ENCODE measurements at places on chromosomes 2 and 18. TPM values are rescaled to one million over a fixed set of nuclear protein-coding genes. Genes with fewer than 3 reads are reported as not detected.
A peak's percentile ranks its signal among the peaks of the same experiment; 100 is the strongest.

DNA sequence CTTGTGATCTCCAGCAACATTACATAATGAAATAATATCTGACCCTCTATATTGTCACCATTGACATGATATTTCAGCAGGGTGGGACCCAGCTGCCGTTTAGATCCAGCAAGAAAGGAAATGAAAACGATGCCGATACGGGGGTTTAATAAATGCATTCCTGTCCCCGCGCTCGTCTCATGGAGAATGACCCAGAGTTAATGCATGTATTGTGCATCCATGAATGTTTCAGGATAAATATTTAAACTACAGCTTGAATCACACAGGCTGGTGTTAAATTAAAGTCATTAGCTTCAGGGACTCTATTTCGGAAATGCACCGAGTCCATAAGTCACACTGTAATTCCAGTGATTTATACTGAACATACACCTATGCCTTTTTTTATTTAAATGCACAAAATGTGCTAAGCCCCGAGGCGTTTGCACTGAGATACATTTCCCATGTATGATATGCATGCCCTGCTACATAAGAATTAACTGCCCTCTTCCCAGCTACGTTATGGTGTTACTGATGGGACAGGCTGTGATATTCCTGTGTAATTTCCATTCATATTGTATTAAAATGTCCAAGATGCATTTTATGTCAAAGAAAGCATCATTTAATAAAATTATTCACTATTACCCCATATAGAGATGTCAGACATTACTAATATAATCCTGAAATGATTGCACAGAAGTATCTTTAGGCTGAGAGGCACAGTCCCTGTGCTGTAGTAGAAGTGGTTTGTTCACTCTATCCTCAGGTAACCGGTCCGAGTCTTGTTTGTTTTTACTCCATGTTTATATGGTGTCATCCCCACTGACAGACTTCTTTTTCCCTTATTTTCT, 109.3 kb upstream of the ZNF516 start:
- DNase-seq = no peak

- no peak for DNase-seq
Observed at GRCh38 chr2:136997557-136997956, 232.2 kb downstream of the THSD7B start.

Gene GALNT5
- 0.80 TPM for total RNA-seq

DNA sequence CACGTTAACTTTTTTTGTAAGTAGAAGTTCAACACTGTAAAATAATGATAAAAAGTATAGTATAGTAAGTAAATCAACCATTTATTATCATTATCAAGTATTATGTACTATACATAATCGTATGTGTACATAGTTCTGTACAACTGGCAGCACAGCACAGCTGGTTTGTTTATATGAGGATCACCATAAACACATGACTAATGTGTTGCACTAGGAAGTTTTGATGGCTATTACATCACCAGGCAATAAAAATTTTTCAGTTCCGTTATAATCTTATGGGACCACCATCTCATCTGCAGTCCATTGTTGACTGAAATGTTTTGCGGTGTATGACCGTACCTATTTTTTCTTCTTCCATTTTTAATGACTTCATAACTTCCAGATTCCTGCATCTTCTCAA, 39.2 kb upstream of the ZNF385B start:
- DNase-seq = no peak

DNA sequence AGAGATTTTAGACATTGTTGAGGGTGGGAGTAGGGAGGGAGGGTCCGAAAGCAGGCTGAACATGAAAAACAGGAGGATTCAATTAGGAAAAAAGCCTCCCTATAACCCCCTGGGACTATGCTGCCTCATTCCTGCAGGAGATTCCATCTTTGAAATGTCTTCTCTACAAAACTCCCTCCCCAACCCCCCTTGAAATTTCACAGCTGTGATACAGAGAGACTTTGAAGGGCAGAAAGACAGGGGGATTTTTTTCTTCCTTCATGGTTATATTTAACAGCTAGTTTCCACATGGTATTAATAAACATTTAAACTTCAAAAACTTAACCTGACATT, 57.6 kb downstream of the TRIB2 start:
- DNase-seq = no peak

Gene SRD5A2
- not detected for total RNA-seq

DNA sequence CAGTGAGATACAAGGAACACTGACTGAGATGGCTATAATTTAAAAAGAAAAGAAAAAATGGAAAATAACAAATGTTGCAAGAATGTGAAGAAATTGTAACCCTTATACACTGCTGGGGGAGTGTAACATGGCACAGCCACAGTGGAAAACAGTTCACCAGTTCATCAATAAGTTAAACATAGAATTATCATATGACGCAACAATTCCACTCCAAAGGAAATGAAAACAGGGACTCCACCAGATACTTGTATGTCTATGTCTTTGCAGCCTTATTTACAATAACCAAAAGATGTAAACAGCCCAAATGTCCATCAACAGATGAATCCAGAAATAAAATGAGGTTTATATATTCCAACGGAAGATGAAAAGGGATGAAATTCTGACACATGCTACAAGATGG, 30.8 kb downstream of the DDX18 start:
- DNase-seq = no peak

Gene CXCR1
- total RNA-seq = 4.9 TPM

DNA sequence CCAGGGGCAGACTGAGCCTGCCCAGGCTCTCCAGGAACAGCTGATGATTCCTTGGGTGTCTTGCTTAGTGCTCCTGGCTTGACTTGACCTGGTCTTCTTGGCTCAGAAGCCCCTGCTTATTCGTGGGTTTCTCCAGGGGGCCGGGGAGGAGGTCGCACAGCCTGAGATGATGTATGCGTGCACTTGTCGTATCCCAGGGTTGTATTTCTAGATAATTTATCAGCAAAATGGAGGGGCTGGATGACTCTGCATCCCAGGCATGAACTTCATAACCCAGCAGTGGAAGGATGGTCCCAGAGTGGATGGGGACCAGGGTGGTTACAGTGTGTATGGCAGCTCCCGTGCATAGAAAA, 25.2 kb downstream of the IMPA2 start:
- no peak for DNase-seq

Gene LAMA3
- total RNA-seq = 47.3 TPM

DNA sequence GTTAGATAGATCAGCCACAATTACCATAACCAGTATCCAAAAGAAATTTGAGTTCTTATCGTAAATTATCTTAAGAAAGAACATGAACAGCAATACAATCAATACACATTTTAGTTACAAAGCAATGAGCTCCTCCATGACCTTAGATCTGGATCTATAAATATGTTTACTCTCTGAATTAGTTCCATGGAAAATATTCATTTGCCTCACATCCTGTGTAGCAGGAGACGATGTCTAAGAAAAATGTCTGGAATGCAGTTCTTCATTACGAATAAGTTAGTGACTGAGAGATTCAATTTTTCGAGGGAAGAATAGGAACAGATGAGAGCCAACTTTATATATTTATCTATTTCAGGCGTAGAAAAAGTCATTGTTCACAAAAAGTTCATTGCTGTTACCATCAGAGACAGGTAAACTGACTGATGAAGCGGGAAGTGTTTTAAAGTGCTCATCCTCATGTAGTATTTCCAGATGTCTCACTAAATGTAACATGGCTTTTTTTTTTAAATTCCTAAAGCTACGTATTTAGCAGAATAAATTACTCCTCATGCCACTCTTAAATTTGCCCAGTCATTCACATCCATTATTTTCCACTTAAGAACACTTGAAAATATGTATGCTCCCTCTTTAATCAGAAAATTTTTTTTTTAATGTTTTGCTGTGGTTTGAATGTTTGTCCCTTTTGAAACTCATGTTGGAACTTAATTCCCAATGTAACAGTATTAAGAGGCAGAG, 106.5 kb upstream of the SCN1A start:
- no peak for DNase-seq

Gene MAB21L4
- not detected for total RNA-seq

DNA sequence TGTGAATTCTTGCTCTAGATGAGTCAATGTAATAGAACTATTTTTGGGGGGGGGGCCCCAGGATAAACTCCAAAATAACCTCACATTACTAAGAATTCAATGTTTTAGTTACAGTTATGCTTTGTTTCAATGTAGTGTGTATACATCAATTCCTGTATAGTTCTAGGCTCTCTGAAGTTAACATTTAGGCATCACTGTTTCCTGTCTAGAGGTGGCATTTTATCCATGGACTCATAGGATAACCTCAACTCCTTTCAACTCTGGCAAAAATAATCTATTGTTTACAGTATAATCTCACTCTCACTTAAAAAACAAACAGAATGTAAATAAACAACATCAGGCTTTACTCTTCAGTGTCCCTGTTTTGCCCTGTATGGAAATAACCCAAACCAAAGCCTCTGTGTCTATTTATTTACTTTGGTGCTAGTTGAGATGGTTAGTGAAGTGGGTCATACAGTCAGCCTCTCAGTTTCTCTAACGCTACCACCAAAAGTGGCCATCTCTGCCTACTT, 79.3 kb upstream of the MMADHC start:
- no peak for DNase-seq

- no peak for DNase-seq
Observed at GRCh38 chr18:8987241-8987640, 115.3 kb upstream of the NDUFV2 start.

Gene PELI1
- 50.7 TPM for total RNA-seq

Gene KYNU
- total RNA-seq = 6.0 TPM

Gene ABCB11
- 1.5 TPM for total RNA-seq

GRCh38 chr2:240991378-240992263, 6.8 kb upstream of the SNED1 start:
- DNase-seq = peak; percentile 86

DNA sequence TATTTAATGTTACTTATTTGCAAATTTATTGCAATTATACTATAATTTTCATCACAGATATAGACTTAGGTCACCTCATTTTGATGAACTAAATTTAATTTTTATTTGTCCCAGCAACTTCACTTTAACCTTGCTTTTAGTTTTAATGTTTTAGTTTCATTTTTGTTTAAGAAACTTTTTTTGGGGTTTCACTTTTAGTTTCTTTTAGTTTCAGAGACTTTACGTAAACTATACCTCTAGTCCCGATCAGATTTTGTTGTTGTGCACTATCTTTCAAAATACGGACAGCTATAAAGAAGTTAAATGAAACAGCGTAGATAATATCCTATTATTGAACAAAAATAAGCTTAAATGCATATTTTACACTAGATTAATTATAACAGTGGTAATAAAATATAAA, 460.5 kb downstream of the ERBB4 start:
- no peak for DNase-seq

DNA sequence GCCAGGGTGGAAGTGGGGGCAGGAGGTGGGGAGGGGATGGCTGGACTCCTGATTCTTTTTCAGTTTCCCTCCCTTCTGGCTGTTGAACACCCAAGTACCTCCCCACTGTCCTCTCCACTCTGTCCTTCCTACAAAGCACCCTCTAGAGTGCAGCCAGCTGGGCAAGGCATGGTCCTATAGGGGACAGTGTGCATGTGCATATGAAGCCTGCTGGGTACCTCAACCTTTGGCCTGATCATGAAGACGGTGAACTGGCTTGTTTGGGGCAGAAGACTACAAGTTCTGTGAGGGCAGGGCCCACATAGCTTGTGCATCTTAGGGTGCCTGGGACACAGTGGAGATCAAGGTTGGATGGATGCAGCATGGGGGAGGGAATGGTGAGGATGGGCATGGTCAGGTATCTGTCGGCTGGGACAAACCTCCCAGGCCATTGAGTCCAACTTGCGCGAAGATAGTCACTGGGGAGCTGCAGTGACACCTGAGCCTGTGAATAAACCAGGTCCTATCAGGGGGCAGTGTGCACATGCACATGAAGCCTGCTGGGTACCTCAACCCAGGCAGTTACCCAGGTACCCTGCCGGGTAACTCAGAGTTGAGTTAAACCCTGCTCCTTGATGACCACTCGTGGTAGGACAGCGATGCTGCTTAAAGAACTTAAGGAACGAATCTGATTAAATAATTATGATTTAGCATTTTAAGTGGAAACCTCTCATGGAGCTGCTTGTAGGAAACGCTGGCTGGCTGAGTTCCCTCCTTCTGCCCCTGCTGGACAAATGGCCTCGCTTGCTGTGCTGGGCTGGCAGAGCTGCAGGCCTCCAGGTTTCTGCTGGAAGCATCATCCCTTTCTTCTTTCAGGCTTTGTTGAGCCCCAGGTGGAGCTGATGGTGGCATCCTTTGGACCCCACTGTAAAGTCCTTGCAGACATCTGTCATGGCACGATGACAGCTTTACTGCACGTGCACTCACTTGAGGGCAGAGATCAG, 84.0 kb downstream of the POLR1A start:
- peak; percentile 49 for DNase-seq

GRCh38 chr18:8991155-8991554, 111.3 kb upstream of the NDUFV2 start:
- DNase-seq = no peak

GRCh38 chr2:112493048-112493447, 11.1 kb downstream of the TTL start:
- DNase-seq = no peak

DNA sequence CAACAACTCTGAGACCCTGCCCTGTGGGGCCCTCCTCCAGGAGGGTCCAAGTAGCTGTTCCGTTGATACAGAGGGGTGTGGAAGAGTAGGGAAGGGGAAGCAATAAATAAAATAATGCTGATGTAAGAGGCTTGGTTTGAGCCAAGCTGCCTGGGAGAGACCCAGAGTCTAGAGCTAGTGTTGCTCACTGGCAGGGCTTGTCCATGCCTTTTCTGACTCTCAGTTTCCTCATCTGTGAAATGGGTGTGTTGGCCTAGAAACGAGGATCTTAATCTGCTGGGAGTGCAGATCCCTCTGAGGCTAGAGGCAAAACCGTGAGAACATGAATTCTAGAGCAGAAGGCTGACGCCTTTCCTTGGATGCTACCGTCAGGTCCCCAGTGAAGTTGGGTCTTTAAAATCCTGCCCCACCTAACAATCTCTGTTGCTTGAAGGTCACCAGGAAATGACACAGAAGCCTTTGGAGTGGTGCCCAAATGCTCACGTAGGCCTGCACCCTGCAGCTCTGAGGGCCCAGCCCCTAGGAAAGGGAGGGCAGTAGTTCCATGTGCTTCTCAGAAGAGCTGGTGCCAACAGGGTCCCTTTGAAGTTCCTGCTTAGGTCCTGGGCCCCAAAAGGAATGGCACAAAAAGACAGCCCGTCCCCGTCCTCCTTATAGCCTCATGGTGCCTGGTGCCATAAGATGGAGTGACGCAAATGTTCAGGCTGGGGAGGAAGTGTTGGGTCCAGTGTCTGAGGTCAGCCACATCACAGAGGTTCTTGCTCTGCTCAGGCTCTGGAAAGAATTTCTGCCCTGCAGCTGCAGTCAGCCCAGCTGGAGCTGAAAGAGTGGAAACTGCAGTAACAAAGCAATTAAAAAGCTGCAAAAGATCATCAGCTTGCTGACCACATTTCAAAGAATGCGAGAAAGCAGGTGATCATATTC, 73.2 kb upstream of the SMAD2 start:
- DNase-seq = no peak
